ENCODE measurements at places on chromosomes 1 and 21.
A peak's percentile ranks its signal among the peaks of the same experiment; 100 is the strongest.

- DNase-seq = no peak
These were observed 15.8 kb downstream of the SCYL3 start for GRCh38 chr1:169877800-169878491.

- no peak for DNase-seq
These were observed 6.1 kb upstream of the PSMA5 start for GRCh38 chr1:109432336-109432735.

- DNase-seq = no peak
These were observed 29.1 kb downstream of the SKI start for GRCh38 chr1:2257245-2257627.

DNA sequence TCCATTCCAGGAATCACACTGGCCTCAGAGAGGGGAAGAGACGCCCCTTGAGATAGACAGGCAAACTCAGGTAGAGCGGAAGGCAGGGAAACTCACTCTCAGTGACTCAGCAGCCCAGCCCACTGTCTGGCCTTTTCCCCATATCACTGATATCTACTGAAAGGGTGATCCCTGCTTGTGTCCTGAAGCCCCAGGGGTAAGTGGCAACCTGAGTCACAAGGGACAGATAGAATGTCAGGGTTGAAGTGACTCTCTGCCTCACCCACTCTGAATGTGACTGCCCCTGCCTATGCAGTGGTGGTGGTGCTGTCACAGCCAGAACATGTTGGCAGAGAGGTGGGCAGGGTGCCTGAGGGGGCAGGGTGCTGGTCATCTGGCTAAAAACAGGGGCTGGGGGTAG, 157.5 kb upstream of the FGGY start:
- no peak for DNase-seq

DNA sequence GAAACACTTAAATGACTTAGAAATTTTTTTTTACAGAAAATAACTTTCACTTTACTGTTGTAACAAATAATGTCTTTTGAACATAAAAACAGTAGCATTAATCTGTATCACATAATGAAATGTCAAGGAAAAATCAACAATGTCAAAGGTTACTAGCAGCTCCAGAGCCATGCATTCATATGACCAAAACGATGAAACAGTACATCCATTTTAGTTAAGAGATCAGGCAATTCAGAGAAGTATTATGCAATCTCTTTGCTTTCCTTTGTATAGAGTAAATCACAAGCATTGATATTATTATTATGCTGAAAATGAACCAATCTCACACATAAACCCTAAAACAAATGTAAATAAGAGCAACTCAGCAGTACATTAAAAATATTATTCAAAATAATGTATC, 748.9 kb downstream of the PLA2G4A start:
- no peak for DNase-seq

DNA sequence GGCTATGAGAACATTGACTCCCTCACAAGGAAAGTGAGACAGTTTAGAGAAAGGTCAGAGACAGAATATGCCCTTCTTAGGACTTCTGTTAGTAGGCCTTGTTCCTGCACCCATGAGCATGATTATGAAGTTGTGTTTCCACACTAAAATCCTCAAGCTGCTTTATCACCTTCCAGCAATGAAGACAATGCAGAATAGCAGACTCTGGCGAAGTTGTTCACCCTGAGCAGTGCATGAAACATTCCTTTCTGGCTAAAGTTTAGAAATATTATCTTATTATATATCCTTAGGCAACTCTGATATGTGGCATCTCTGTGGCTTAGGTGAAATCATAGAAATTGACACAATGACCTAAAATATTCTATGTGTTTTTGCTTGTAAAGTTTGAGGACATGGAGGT, 13.9 kb upstream of the OR2G2 start:
- no peak for DNase-seq

- DNase-seq = no peak
These were observed 167.1 kb downstream of the ZBTB18 start for GRCh38 chr1:244218220-244218619.

GRCh38 chr1:209023790-209024189, 559.7 kb upstream of the CAMK1G start:
- no peak for DNase-seq

DNA sequence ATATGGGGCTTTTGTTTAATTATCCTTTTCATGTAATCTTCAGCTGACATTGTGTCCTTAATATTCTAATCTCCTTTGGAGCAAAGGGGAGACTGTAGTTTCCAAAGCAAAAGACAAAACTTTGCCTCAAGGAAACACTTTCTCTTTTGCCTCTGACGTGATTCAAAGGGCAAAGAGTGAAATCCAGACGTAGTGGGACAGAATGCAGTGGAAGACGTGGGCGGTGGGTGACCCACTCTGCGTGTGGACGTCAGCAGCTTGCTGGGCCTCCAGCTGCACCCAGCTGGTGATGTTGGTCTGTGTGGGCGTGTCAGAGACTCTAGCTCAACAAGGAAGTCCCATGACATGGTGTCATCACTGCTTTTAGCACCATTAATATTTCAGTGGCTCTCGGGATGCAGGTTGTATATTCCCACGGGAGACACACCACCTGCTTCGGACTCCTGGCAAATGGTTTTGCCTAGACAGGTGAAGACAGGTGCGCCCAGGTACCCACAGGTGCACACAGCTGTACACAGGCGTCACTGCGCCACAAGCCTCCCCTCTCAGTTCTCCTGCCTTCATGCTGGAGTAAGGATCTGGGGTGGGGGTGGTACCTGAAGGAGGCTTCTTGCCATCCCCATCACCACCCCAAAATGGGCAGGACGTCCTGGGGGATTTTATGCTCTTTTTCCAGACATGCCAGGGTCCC, 292.1 kb upstream of the VAMP3 start:
- DNase-seq = peak; percentile 11

DNA sequence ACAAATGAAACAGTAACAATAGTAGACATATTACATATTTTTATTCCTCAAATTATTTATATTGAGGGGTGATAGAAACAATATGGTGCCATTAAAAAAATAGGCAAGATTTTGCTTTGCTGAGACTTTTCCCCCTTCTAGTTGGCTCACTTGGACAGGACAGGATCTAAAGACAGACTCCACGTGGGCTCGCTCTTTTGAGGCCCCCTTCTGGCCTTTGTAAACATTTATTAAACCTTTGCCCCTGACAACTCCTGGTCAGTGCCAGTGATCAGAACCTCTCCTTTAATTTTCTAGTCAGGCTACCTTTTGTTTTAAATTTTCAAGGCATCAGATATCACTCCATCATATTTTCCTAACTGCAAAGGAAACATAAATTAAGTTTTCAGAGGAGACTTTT, 49.7 kb upstream of the IFI44L start:
- DNase-seq = no peak

- DNase-seq = no peak
These were observed 200.9 kb upstream of the IVNS1ABP start for GRCh38 chr1:185517808-185518419.

DNA sequence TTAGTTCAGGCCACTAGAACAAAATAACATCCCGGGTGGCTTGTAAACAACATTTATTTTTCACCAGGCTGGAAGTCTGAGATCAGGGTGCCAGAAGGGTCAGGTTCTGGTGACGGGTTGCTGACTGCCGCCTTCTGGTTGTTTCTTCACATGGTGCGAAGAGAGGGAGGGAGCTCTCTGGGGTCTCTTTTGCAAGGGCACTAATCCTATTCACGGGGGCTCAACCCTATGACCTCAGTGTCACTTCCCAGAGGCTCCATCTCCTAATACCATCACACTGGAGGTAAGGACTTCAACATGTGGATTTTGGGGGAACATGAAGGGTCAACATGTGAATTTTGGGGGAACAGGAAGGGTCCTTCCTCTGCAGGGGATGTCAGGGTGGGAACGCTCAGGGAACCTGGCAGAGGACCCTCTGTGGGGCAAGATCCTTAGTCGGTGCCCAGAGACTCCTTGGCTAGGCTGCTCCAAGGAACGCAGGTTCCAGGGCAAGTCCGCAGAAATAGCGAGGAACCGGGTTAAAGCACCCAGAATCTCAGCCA, 8.7 kb upstream of the C2CD2 start:
- no peak for DNase-seq

- no peak for DNase-seq
These were observed 301.7 kb upstream of the KAZN start for GRCh38 chr1:14296795-14297194.

GRCh38 chr1:90996742-90997413, 25.0 kb downstream of the ZNF644 start:
- DNase-seq = no peak

DNA sequence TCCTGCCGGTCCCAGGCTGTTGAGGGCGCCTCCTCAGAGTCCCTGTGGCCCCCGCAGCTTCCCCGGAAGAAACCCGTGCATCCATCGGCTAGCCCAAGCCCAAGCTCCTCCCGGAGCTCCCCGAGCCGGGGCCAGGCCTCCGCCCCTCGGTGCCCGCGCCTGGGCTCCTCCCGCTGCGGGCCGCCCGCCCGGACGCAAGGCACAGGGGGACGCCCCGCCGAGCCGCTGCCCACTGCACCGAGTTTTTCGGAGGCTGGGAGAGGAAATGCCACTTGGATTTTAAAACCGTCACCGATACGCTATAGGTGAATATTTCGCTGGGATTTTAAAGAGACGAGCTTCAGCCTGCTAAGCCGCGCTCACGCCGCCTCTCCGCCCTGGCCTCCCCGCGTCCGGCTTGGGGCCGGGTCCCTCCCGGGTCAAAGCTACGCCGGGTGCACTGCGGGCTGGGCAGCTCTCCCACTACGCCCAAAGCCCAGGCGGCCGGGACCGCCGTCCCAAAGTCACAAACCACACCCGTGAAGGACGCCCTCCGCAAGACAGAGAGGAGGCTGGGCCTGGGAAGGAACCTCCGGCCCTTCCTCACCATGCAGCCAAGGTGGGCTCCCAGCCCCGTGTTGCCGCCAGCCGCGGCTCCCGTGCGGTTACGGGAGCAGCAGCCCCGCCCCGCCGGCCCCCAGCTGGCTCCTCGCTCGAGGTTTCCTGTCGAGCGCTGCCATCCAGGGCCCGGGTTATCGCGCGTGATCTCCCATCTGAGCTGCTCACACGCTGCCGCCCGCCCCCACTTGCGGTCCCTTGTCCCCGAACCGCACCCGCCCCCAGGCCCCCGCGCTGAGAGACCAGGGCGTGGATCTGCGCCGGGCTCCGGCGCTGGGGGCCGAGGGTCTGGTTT, 63.2 kb downstream of the CD247 start:
- DNase-seq = peak; percentile 70

DNA sequence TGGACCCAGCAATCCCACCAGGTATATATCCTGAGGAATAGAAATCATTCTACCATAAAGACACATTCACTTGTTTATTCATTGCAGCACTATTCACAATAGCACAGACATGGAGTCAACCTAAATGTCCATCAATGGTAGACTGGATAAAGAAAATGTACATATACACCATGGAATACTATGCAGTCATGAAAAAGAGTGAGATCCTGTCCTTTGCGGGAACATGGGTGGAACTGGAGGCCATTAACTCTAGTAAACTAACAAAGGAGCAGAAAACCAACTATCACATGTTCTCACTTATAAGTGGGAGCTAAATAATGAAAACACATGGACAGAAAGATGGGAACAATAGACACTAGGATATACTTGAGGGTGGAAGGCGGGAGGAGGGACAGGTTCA, 36.1 kb upstream of the PRKACB start:
- no peak for DNase-seq

DNA sequence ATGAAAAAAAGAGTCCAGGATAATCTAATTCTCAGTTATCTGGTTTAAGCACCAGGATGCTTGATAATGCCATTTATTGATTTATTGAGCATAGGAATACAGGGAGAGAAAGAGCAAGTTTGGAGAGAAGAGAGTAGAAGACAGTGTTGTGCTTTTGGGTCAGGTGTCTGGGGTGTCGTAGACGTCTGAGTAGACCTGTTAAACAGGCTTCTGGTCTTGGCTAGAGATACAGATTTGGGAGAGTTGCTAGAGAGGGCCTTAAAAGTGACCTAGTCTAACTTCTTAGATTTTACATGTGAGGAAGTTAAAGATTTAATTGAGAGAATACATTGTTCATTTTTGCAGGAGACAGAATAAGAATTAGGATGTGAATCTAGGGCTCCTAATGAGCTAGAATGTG, 34.3 kb downstream of the CNST start:
- DNase-seq = no peak

DNA sequence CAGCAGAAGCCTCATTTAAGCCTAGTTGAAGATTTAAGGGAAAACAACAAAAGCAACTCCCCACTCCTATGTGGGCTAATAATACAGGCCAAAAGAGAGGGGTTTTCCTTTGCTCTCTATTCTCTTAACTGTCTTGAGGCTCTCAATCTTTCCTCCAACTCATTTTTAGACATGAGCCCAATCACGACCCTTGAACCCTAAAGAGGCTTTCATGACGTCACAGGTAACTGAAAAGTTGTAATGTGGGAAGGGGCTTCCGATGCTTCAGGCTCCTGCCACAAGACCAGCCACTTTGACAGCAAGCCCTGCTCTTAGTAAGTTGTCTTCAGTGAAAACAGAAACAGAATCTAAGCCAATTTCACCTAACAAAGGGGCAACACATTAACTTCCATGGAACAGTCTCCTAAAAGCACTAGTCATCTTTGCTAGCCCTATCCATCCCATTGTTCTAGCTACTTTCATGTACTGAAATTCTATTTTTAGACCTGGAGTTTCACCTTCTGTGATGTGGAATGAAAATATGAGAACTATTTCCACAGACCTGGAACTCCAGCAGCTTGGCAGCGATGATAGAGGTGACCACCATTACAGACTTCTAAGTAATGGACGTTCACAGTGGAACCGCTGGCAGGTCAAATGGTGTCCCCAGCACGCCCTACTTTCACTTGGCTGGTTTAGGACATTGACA, 36.3 kb downstream of the GPR161 start:
- DNase-seq = no peak

DNA sequence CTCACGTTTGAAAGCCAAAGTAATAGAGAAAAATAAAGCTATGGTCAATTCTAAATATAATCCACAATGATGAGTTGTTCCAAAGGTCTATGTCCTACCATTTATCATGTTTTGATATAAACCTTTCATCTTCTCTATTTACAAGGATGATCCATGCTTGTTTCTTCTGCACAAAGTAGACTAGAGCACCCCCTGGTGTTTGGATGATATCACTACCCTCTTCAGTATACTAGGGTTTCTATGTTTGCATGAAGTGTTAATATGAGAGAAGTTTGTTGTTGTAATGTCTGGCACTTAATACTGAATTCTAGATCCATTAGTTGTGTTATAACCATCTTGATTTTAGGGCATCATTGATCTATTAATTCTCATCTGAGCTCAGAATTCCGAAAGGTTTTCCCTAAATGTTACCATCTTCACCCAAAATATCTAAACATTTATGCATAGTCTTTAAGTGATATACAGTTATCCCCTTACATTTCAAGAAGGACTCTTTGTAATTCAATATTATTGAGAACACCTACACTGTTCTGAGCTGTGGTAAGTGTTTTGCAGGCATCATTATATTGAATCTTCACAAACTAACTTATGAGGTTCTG, 21.1 kb downstream of the CLDN8 start:
- no peak for DNase-seq

GRCh38 chr1:2821373-2821955, 20.0 kb upstream of the TTC34 start:
- no peak for DNase-seq

Data from stimulated activated CD8-positive, alpha-beta memory T cell treated with anti-CD3 and anti-CD28 coated beads, Interleukin-7, amount 100 ng/mL, for 48 hours (primary cell).